Activated T-cell treated with anti-CD3 and anti-CD28 coated beads, Interleukin-2, amount 50 U/mL, for 72 hours (primary cell): ENCODE measurements at places on chromosomes 11 and 22.

GRCh38 chr22:42419243-42419881 is 12.8 kb downstream of the NFAM1 start:
- H3K36me3 ChIP-seq = no peaks in the 10 kb centered on the region
- no peak overlapping the region for H3K27ac ChIP-seq
- no peaks in the 10 kb centered on the region for H3K27me3 ChIP-seq
- H3K4me1 ChIP-seq = no peaks in the 10 kb centered on the region
- no peak overlapping the region for H3K4me3 ChIP-seq
- DNase-seq = no peak

GRCh38 chr11:134587345-134587744 is 175.3 kb upstream of the B3GAT1 start:
- H3K36me3 ChIP-seq = no peaks in the 10 kb centered on the region
- H3K27me3 ChIP-seq = peaks cover 20% of the 10 kb centered on the region
- no peak overlapping the region for H3K27ac ChIP-seq
- no peak for DNase-seq
- H3K4me1 ChIP-seq = peaks cover 15% of the 10 kb centered on the region

- no peak overlapping the region for H3K4me3 ChIP-seq
- peaks cover 16% of the 10 kb centered on the region for H3K27me3 ChIP-seq
- no peak overlapping the region for H3K27ac ChIP-seq
- H3K4me1 ChIP-seq = no peaks in the 10 kb centered on the region
- no peak for DNase-seq
- H3K36me3 ChIP-seq = no peaks in the 10 kb centered on the region
Measured at GRCh38 chr11:124584681-124585372, 15.0 kb downstream of the OR8A1 start.

DNA sequence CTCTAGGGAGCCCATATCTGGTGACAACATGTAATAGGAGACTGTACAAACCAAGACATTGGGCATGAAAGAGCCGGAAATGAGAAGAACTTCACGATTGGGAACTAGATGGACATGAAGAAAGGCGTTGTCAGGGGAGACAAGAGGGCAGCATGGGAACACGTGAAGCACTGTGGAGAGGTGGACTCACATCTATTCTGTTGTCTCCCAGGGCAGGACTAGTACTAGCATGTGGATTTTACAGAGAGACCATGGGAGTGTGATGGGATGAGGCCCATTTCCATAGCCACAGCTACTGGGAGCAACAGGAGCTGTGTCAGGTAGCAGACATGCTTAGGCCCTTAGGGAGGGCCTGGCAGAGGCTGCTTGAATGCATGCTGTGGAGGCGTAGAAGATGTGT is 333.9 kb downstream of the OPCML start:
- H3K27me3 ChIP-seq = peaks cover 8% of the 10 kb centered on the region
- H3K27ac ChIP-seq = no peak overlapping the region
- H3K4me1 ChIP-seq = no peaks in the 10 kb centered on the region
- no peak for DNase-seq
- no peaks in the 10 kb centered on the region for H3K36me3 ChIP-seq

DNA sequence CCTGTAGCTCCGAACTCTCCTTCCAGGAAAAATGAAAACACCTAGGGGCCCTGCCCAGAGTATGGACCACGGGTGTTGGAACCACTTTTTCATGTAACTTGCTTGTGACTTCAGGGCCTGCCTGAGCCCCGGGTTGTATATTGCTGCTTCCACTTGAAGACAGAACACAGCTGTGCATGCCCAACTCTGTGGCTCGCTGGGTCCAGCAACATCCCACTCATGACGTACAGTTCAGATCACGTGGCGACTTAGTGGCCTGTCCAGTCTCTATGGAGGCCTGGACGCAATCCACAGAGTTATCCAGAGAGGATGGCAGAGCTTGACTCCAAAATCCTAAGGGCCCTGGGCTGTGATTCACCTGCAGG is 6.8 kb downstream of the C11orf21 start:
- no peak for DNase-seq
- no peak overlapping the region for H3K4me3 ChIP-seq
- no peaks in the 10 kb centered on the region for H3K36me3 ChIP-seq

DNA sequence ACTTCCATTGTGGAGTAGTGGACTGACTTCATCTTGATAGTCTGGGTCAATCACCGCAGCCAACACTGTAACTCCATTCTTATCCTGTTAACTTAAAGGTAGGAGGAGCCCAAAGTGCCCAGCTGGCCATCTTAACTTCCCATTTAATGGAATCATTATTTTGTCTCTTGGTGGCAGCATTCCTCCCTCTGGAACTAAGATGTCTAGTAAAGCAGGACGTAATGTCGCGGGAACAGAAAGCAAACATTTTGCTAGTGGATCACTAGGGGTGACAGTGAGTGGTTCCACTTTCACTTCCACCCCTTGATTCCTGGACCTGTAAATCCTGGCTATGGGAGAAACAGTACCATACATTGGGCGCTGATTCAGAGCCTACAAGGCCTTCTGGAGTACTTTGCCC is 71.4 kb downstream of the GAB4 start:
- H3K4me3 ChIP-seq = no peak overlapping the region
- peaks cover 10% of the 10 kb centered on the region for H3K27me3 ChIP-seq
- no peak overlapping the region for H3K27ac ChIP-seq
- H3K4me1 ChIP-seq = no peaks in the 10 kb centered on the region

- no peak overlapping the region for H3K27ac ChIP-seq
- H3K4me3 ChIP-seq = no peak overlapping the region
Measured at GRCh38 chr11:10155793-10156490, 138.1 kb downstream of the SBF2 start.

- no peaks in the 10 kb centered on the region for H3K36me3 ChIP-seq
- H3K4me3 ChIP-seq = no peak overlapping the region
- peaks cover 33% of the 10 kb centered on the region for H3K4me1 ChIP-seq
- DNase-seq = no peak
- H3K27me3 ChIP-seq = no peaks in the 10 kb centered on the region
- no peak overlapping the region for H3K27ac ChIP-seq
Measured at GRCh38 chr22:44665115-44665514, 36.9 kb upstream of the PRR5 start.

DNA sequence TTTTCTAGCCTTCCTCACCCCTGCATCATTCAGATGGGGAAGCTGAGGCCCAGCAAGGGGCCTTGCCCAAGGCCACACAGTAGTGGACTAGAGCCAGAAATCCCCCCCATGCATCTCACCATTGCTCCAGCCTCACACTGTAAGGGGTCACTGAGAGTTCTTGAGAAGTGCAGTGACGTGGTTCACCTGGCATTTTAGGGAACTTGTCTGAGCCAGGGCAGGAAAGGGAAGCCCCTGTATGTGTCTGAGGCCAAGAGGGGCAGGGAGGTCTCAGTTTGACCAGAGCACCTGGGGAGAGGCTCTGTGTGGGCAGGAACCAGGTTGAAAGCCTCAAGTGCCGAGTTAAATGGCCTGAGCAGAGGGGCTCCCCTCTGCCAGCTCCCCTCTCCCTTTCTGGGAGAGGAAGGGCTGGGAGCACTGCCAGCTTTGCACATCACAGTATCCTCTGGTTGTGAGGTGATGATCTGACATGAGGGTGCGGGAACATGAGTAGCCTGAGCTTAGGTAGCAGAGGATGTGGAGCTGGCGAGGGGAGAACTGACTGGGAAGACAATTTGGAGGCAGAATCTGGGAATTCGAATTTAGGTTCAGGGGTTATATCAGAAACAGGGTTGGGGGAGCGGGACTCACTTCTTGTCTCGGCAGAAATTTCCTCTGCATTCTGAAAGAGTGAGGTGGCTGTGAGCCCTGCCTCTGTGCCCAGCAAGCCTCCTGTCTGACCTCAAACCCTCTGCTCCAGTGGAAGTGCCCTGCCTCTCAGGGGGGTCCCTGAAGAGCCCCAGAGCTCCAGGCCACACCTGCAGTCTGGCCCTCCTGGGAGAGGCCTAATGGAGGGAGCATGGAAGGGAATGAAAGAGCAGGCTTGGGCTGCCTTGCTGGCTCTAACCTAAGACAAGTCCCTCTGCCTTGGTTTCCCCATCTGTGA is 14.6 kb downstream of the ARHGEF17 start:
- DNase-seq = no peak
- no peaks in the 10 kb centered on the region for H3K27me3 ChIP-seq
- no peak overlapping the region for H3K4me3 ChIP-seq

DNA sequence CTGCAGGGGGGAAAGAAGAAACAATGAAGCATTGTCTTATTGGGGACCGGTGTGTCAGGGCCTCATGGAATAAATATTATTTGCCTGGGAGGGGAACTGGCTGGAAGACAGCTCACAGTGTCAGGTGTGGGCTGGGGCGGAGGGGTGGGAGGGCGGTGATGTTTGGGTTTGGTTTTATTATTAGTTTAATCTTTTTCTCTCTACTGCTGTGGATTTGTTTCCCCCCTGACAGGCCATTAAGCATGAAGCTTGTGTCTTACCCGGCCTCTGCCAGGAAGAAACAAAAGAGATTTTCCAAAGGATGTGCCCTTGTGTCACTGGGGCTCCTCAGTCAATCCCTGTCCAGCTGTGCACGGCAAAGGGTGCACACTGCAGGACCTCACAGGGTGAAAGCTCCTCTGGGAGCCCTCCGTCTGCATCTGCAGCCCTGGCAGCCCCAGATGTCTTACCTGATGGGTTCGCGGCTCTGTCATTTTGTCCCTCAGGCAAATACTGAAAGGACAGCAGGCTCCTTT is 203.1 kb upstream of the TMEM45B start:
- H3K4me3 ChIP-seq = no peak overlapping the region
- no peaks in the 10 kb centered on the region for H3K4me1 ChIP-seq
- H3K36me3 ChIP-seq = no peaks in the 10 kb centered on the region
- H3K27me3 ChIP-seq = peaks cover 11% of the 10 kb centered on the region
- no peak for DNase-seq

DNA sequence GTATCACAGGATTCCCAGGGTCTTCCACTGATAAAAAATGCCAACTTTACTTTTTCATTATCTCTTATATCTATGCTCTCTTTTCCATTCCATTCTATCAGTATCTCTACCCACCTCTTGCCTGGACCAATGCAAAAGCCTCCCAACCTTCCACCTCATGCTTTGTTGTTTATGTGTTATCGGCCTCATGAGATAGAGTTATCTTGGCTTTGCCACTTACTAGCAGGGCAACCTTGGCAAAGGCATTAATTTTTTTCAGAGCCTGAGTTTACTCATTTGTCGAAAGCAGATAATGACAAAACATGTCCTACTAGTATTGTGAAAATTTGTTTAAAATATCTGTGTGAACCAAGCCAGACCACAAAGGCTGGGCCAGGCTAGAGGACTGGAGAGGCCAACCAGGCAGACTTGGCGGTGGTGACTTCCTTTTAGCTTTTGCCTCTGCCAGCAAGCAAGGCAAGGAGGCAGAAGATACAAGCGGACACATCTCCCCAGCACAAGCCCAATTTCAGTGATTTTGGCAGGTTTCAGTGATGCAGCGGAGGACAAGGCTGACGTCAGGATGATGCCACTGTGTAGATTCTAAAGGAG is 106.9 kb downstream of the ADAMTS15 start:
- H3K4me1 ChIP-seq = no peaks in the 10 kb centered on the region
- no peak overlapping the region for H3K27ac ChIP-seq
- H3K36me3 ChIP-seq = no peaks in the 10 kb centered on the region
- H3K27me3 ChIP-seq = peaks cover 18% of the 10 kb centered on the region

DNA sequence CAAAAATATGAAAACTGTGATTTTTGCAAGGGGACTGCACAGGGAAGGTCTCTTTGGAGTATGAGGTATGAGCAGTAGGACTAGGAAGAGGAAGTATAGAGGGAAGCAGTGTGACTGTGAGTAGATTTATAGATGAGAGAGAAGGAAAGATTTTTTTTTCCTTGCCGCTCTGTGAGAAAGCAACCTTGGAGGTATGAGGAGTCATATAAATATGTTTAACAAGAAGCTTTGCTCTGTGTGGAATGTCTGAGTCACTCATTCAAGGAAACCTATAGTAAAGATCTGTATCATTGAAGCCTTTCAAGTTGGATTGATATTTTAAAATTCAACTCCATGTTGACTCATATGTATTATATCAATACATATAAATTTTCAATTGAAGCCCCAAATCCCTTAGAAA is 26.2 kb downstream of the DNHD1 start:
- H3K27ac ChIP-seq = no peak overlapping the region
- H3K27me3 ChIP-seq = no peaks in the 10 kb centered on the region
- peaks cover 2% of the 10 kb centered on the region for H3K36me3 ChIP-seq
- no peak overlapping the region for H3K4me3 ChIP-seq
- DNase-seq = no peak
- H3K4me1 ChIP-seq = peaks cover 45% of the 10 kb centered on the region

DNA sequence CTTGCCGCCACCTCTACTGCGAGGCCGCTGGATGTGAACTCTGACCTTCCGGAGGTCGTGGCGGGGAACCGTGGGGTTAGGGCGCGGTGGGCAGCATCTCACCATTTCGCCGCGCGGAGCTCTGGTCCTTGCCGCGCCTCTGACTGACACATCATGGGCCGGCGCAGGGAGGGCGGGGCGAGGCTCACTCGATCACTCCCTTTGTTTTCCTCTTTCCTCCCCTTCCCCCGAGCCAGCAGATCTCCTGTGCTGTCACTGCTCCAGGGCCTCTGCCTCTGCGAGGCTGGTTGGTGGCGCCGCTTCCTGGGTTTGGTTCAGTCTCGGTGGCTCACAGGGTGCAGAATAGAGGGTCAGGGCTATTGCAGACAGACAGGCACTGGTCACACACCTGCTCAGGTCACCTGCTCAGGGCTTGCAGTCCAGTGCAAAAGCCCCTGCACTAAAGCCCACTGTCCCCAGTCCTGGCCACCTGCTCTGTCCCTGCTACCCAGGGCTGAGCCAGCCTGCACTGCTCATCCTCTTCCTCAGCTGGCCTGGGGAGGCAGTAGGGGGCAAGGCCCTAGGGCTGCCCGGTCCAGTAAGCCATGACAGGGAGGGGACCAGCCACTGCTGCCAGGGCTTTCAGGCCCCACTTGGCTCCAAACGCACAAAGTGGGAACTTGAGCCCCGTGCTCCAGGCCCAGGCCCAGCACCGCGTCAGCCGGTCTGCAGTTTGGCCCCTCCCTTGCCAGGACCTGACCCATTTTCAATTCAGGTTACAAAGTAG is 36.2 kb downstream of the PISD start:
- H3K27me3 ChIP-seq = no peaks in the 10 kb centered on the region
- no peak for DNase-seq
- no peak overlapping the region for H3K4me3 ChIP-seq
- H3K4me1 ChIP-seq = peaks cover 48% of the 10 kb centered on the region

DNA sequence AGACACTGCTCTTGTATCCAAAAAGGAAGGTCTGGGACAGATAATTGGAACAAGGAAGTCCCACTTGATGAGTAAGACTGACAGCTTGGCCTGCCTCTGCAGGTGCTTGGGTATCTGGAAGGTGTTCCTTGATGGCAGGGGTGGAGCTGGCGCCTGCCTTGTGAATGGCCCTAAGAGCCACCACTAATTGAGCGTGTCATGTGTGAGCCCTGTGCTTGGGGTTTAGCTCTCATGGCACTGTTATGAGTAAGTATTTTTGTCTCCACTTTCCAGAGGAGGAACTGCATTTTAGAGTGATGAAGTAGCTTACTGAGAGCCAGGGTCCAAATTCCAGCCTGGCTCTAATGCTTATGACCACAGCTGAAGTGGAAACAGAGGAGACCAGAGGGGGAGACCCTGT is 71.2 kb upstream of the NECTIN1 start:
- H3K4me1 ChIP-seq = no peaks in the 10 kb centered on the region
- no peak overlapping the region for H3K4me3 ChIP-seq
- H3K27ac ChIP-seq = no peak overlapping the region

DNA sequence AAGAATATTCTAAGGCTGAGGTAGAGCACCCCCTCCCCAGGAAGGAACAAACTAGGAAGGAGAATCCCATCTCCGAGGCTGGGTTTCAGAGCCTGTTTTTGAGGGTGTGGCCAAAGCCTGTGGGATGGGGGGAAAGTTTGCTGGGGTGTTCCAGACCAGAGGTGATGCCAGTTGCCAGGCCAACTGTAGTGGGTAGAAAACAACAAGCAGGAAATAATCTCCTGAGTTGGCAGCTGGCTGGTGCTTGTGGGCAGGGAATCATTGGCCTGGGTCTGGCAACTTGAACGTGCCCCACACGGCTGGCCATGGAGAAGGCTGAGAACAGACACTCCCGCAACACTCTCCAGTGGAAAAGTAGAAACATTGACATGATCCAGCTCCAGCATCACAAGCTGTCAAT is 385.6 kb downstream of the ETS1 start:
- H3K36me3 ChIP-seq = peaks cover 5% of the 10 kb centered on the region
- no peak for DNase-seq
- no peak overlapping the region for H3K27ac ChIP-seq
